ENCODE measurements at places on chromosomes 12 and 14.

- DNase-seq, result no peak
Measured at GRCh38 chr14:52596320-52596719, 43.7 kb downstream of the GPR137C start.

GRCh38 chr14:99430491-99430890, 50.2 kb downstream of the SETD3 start:
- DNase-seq, result no peak

GRCh38 chr12:25058658-25059058, 109.8 kb upstream of the BCAT1 start:
- DNase-seq, result no peak

DNA sequence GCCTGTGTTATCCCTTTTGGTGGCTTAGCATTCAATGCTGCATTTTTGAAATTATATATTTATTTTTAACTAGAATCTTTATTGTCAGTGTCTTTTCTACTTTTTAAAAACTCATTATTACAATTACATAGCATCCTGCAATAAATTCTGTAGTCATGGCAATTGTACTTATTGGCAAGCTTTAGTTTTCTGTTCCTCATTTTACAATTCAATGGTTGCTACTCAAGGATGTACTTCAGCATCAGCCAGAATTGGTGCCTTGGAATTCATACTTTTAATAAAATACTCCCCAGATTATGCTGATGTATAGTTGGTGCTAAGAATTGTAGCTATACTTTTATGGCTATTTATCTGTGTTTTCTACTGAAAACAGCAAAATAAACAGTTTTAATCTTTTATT, 1756.8 kb upstream of the SEL1L start:
- DNase-seq, result no peak

GRCh38 chr14:23469906-23470403, 452 bp downstream of the NGDN start:
- DNase-seq, result no peak

GRCh38 chr12:117208206-117208605, 17.9 kb upstream of the FBXO21 start:
- DNase-seq, result no peak

DNA sequence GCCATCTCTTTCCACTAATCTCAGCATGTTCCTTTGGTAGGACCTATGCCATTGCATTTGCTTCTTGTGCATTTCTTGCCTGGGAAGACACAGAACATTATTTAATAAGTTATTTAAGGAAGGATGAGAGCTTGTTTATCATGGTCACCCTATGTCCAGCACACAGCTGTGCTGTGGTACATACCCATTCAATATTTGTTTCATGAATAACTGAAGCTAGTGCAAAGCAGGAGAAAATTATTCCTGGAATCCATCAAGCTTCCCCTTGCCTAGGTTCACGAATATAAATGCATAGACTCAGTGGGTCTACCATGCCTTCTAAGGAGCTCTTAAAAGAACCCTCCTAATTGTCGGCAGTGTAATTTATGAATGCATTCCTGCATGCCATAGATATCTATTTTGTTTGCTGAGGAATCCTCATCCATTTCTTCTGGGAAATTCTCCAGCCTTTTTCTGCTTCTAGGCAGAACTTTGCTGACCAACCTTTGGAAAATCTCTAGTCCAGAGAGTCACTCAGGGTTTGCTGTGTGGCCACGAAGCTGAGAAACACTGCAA, 599.8 kb upstream of the TMEM132C start:
- DNase-seq, result no peak
